ENCODE measurements at places on chromosomes 2 and 18. TPM values are rescaled to one million over a fixed set of nuclear protein-coding genes. Genes with fewer than 3 reads are reported as not detected.

Gene STARD6
- not detected for total RNA-seq

Gene LRRC30
- not detected for total RNA-seq

Gene STPG4
- 0.47 TPM for total RNA-seq

Gene DOK6
- total RNA-seq: 0.59 TPM

GRCh38 chr18:79445696-79446561 is 50.2 kb downstream of the NFATC1 start:
- DNase-seq: no peak

DNA sequence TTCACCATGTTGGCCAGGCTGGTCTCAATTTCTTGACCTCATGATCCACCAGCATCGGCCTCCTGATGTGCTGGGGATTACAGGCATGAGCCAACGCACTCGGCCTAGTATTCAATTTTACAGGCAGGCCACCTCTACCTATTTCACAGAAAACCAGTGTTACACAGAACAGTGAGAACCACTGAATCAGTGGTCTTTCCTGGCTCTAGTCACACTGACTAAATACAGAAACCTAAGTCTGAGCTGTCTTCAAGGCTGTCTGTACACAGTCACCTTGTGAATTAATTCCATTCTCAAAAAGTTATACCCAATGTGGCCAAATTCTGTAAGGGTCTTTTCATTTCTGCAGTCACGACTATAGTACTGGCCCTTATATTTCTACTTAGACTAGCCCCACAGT is 3.5 kb downstream of the RNF149 start:
- no peak for DNase-seq

GRCh38 chr2:80016171-80016570 is 288.4 kb downstream of the LRRTM1 start:
- DNase-seq: no peak

- DNase-seq: no peak
These were observed 41.7 kb upstream of the NABP1 start for GRCh38 chr2:191636235-191636543.

DNA sequence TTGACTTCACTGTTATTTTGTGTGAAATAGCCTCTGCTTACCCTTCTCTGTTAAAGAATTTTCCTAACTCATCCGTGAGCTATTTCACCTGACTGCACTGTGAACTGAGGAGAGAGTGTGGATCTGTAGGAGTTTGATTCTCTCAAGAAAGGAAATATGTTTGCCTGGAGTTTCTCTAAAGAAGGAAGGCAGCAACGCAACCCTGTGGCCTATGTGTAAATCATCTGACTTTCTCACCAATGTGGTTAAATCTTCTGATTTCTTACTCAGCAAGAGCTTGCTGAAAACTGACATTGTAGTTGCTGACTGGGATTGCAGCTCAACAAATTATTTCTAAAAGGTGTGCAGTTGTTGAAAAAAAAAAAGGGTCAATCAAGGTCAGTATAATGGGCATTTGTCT is 153.9 kb upstream of the PELI1 start:
- DNase-seq: no peak

GRCh38 chr2:119181391-119181790 is 22.8 kb upstream of the C1QL2 start:
- no peak for DNase-seq

- DNase-seq: no peak
These were observed 9.3 kb upstream of the KCNE4 start for GRCh38 chr2:223042704-223043118.

DNA sequence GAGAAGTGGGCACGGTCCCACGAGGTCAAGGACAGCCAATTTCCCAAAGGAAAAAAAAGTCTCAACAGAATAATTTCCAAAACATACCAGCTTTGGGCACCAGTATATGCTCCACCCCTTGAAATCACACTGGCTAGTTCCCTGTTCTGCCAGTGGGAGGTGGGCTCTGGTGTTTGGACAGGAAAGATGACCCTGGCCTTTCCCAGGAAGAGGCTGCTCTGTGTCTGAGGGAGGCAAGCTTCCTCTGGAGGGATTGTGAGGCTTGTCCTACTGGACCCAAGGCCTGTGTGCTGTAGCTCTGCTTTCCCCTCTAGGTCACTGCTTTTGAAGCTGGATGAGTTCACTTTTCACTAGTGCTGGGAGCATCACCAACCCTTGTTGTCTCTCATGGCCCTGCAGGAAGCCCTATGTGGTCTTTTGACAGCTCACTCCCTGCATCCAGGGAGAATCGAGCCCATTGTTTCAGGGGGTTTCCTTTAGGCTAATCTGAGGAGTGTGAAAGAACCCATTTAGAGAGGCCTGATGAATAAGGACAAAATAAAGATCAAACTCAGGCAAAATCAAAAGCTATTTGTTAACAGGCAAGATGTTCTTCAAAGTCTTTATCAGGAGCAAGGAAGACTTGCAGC is 36.3 kb downstream of the CXCR4 start:
- DNase-seq: no peak

GRCh38 chr18:74625157-74625556 is 27.5 kb downstream of the ZNF407 start:
- no peak for DNase-seq

DNA sequence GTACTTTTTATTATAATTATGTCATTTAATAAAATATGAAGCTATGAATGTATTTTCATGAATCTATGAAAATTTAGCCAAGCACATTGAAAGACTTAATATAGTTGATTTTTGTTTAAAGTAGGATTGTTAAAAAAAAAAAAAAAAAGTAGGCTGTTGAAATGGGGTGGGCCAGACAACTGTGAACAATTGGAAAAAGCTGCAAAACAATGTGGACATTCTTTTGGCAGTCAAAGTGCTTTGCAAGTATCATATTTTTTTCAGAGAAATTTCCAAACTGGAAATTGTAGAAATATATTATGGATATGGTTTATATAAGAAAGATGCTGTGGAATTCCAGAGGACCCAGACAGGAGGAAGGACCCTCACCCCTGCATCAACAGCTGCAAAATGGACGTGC is 82.1 kb downstream of the ETAA1 start:
- DNase-seq: no peak

GRCh38 chr2:111883661-111884591 is at the start of gene ANAPC1:
TSS of gene ANAPC1 (minus strand) at chr2:111884193. CDS start at chr2:111880825, 3,368 bp downstream.
- DNase-seq: peak; percentile 92

DNA sequence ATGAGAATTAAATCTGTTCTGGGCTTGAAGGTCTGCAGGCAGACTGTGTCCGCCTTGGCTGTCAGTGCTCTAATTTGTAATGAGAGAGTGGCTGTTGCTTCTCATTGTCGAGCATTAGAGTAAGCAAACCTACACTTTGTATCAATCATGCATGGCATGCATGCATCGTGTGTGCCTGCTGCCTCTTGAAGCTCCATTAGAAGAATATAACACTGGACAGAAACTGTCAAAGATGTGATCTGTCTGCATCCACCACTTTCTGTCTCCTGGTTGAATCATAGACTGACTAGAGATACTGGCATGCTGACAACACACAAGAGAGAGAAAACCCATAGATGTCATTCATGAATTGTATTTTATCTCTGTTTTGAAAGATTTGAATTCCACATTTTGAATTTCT is 275.0 kb upstream of the NXPH2 start:
- DNase-seq: no peak

GRCh38 chr2:137952586-137953129 is 11.6 kb upstream of the HNMT start:
- no peak for DNase-seq

- DNase-seq: no peak
These were observed 460 bp upstream of the SEMA4F start for GRCh38 chr2:74653589-74653984.

DNA sequence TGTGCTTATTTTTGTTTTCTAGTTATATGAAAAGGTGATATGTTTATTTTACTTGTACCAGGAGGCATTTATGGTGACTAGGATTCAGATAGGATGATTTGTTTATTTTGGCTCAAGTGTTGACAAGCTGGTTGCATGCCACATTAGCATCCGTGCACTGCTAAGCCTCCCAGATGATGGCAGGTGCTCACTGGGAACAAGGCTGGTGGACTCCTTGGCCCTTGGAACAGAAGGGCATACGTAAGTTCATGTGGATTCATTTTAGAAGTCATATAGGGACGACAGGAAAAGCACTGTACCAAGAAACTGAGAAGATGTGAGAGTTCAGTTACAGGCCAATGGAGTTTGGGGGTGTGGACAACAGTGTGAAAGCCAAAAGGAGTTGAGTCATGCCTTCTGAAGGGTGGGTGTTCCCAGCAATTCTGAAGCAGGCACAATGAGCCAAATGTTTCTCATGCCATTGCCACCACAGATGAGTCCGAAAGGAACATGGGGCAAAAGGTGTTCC is 166.2 kb downstream of the PHLPP1 start:
- DNase-seq: no peak

GRCh38 chr2:40668425-40668824 is 216.5 kb upstream of the SLC8A1 start:
- DNase-seq: no peak

Data from colonic mucosa (tissue), 4 donors.